ENCODE measurements at places on chromosomes 5 and 9.
A peak's percentile ranks its signal among the peaks of the same experiment; 100 is the strongest.

DNA sequence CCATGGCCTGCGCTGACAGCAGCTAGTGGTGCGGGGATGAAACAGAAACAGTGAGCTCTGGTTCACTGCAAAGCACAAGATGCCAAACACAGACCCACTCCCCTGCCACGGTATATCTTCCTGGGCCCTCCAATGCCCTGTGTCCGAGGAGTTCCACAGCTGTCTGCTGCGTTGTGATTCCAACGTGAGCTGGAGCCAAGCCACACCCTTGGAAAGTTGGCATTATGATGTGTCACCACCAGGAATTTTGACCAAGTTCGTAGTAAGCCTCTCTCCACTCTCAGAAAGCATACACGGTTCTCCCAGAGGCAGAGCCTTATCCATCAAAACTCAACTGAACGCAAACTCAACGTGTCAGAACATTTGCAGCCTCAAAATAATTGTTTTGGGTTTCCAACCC, 55.6 kb downstream of the MACROH2A1 start:
- DNase-seq: no peak

DNA sequence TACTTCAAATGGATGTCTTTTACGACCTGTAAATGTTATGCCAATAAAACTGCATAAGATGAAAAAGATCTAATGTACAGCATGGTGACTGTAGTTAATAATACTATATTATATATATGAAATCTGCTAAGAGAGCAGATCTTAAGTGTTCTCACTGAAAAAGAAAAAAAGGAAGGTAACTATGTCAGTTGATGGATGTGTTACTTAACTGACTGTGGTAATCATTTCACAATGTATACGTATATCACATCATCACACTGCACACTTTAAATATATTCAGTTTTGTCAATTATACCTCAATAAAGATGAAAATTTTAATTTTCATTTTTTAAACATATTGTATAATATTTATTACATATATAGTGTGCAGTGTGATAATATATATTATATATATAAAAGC, 31.9 kb downstream of the THBS4 start:
- no peak for DNase-seq

- no peak for DNase-seq
Measured at GRCh38 chr9:7523426-7524043, 276.0 kb downstream of the DMAC1 start.

DNA sequence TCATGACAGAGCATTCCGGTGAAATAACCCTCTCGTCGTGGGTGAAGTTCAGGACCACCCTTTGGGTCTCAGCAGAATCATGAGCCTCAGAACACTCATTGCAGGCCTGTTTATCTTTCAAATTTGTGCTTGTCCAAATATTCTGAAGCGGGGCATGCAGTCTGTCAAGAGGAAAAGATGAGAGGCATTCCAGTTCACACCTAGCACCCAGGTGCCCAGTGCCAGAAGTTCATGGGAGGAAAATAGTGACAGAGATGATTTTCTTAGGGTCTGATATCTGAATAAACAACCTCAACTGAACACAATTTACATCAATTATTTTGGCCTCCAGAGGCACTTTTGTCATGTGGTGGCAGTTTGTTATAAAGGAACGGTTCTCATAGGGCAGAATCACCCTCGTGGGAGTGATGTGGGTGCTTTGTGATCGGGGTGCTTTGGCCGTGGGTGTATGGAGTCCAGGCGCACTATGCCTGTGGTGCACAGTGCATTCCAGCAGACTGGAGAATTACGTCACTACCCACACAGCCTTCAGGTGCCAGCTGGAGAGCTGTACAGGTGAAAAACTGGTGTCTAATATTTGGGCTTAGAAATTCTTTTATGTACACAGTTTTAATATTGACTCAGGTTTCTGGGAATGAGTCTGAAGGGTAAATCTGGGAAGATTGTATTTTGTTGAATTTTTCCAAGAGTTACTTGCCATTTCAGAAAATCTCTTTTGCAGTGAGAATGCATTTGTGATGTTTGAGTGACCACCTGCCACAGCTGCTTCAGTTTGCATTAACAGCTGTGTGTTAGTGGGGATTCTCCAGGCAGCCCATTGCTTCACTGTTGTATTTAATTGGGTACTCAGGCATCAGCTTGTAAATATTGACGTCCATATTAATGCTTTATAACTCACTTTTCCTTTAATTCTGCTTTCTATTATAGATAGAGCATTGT, 289.3 kb downstream of the FANCC start:
- no peak for DNase-seq

DNA sequence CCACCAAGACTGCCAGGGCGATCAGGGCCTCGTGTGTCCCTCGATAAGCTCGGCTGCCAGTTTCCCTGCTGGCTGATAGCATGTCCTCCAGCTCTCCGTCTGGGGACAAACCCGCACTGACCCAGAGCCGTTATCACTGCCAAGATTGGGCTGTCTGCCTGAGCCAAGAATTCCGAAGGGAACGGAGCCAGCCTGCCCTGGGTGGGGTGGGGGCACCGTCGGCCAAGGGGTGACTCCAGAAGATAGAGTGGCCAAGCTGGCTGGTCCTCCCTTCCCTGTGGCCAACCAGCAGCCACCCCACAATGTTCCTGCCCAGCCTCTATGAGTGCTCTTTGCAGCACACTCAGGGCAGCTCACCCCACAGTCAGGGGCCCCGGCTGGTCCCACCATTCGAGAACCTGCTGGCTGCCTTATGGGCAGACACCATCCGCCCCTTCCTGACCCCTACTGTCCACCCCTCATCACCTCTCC, 29.4 kb downstream of the HRH2 start:
- no peak for DNase-seq

- DNase-seq: no peak
Measured at GRCh38 chr9:134969156-134970045, 51.7 kb upstream of the FCN1 start.

GRCh38 chr5:179679014-179679674, 1.7 kb downstream of the CBY3 start:
- peak; percentile 83 for DNase-seq

DNA sequence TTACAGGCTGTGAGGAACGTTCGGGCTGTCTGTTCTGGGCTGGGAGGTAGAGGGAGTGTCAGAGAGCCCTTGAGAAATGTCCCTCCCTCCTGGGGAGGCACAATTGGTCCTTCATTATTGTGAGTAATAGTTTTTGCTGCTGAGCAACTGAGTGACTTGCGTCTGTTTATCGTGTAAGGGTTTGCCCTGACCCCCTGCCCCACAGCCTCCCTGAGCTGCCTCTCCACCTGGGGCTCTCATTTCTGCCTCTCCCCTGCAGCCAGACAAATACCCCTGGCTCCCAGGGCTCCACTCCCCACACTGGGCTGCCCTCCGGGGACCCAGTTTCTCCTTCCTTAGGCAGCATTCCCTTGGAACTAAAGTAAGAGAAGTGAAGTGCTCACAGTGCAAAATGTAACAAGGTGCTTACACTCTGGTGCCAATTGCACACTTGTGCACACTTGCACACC, 174.9 kb upstream of the MVB12B start:
- no peak for DNase-seq

GRCh38 chr5:123875561-123876275, 363.7 kb downstream of the CSNK1G3 start:
- no peak for DNase-seq

DNA sequence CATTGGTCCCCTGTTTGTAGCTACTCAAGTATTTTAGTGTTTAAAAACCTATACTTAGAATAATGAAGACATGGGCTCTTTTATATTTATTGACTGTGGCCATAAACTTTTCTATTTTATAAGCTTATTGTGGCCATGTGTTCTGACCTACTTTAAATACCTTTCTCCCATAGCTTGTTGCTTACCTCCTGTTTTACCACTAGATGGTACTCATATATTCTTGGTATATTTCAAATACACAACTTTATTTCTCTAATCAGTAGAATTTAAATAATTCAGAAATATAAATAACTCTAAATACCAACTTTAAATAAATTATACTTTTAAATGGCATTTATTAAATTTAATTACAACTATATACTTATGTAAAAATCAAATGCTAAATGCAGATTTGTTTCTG, 498.0 kb downstream of the PRDM9 start:
- no peak for DNase-seq

DNA sequence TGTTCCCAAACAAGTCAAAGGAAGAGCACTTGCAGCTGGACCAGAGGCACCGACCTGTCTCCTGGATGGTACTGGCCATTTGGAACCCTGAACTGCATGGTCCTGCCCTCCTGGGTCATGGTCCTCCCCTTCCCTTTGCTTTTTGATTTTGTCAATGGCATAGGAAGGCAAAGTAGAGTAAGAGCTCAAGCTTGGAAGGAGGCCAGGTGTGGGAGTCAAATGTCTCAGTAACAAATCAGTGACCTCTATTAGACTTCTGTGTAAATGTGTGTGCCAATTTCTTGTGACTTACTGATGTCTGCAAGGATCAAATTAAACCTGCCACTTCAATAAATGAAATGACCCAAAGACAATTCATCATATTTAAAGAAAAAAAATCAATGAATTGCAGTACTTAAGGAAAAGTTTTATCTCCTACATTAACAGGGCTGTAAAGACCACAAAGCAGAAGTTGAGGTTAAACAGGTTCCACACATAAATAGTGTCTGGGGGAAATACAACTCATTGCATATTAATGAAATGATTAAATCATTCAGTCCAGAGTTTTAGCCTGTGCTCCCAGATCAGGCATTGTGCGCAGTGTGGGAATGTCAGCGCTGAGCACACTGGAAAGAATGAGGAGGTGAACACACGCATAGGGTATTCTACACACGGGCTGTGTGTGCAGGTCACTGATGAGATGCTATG, 32.7 kb downstream of the OSMR start:
- no peak for DNase-seq

GRCh38 chr9:123111427-123112014, 78.1 kb downstream of the GPR21 start:
- DNase-seq: no peak
